Tibial artery (tissue), 4 donors: ENCODE measurements at places on chromosomes 16 and 17.
A peak's percentile ranks its signal among the peaks of the same experiment; 100 is the strongest.

GRCh38 chr17:59300941-59301340, 30.5 kb upstream of the YPEL2 start:
- DNase-seq: no peak

- no peak for DNase-seq
Measured at GRCh38 chr17:29054835-29055234, 11.9 kb downstream of the PIPOX start.

DNA sequence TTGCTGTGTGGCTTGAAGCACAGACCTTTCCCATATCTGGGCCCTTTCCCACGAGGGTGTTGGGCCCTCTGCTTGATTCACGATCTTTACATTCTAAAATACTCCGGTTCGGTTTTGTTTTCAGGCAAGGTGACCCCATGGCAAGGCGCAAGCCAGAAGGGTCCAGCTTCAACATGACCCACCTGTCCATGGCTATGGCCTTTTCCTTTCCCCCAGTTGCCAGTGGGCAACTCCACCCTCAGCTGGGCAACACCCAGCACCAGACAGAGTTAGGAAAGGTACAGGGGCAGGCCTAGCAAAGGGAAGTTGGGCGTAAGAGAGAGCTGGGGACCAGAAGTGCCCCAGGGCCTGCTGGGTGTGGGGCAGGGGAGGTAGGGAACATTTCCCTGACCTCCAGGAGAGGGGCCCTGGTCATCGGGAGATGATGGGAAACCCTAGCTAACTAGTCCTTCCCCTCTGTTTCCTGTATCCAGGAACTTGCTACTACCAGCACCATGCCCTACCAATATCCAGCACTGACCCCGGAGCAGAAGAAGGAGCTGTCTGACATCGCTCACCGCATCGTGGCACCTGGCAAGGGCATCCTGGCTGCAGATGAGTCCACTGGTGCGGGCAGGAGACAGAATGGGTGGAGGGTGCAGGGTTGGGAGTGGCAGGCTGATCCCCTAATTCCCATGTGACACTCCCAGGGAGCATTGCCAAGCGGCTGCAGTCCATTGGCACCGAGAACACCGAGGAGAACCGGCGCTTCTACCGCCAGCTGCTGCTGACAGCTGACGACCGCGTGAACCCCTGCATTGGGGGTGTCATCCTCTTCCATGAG, 1.4 kb downstream of the ALDOA start:
- no peak for DNase-seq

- DNase-seq: peak; percentile 27
Measured at GRCh38 chr16:23245268-23245667, 56.8 kb upstream of the SCNN1B start.

- DNase-seq: no peak
Measured at GRCh38 chr16:12081048-12081404, 104.5 kb downstream of the SNX29 start.

DNA sequence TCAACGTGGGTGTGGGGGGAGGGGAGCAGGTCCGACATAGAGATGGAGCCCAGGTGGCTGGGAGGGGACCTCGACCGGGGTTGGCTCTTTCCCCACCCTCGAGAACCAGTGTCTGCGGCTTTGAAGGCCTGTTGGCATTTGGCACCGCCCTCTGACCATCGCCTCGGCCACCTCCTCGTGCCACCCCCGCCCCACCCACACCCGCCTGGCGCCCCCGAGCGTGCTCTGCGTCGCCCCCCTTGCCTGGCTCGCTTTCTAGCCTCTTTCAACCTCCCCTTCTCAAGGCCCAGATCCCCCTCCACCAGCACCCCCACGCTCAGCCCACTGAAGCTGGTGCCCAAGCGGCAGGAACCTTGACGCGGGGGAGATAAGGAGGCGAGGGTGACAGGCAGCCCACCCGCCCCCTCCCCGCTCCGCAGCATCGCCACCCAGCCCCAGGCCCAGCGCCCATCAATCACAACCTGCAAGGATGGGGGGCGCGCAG, 619 bp downstream of the CACNB1 start:
- peak; percentile 51 for DNase-seq
